ENCODE measurements at places on chromosomes 1 and 21. TPM values are rescaled to one million over a fixed set of nuclear protein-coding genes. Genes with fewer than 3 reads are reported as not detected.

STXBP3 gene
- 36.7 TPM for total RNA-seq

NCF2 gene
- 32.0 TPM for total RNA-seq

WLS gene
- total RNA-seq, result 14.4 TPM

MNDA gene
- total RNA-seq, result not detected

MTARC2 gene
- total RNA-seq, result 13.8 TPM

SPATA45 gene
- total RNA-seq, result not detected

GRCh38 chr1:100034470-100034869 lies 64.7 kb downstream of the SLC35A3 start:
- no peak for DNase-seq

DNA sequence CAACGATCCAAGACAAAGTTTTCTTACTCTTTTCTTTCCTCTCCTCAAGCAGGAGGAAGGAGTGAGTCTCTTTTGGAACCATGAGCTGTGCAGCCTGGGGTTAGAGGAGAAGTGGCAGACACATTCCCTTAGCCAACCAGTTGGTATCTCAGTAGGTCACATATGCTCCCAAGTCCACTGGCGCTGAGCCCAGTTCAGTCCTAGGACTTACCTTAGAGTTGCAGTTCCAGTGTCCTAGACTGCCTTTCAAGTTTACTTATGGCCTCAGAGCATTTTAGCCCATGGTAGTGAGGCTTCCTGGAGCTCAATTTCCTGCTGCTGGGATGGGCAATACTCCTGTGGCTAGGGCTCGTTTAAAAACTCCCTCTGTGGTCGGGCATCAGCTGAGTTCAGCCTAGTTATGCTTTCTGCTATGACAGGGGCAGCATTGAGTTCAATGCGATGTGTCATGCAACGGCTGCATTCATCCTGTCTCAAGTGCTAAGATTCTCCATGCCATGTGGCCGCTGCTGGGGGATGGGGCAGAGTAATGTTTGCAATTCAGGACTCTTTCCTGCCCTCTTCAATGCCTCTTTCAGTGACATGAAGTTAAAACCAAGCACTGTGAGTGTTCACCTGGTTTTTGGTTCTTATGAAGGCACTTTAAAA lies 103.8 kb downstream of the LRRC7 start:
- DNase-seq, result no peak

GRCh38 chr21:25898671-25899070 lies 163.9 kb downstream of the GABPA start:
- DNase-seq, result no peak

DNA sequence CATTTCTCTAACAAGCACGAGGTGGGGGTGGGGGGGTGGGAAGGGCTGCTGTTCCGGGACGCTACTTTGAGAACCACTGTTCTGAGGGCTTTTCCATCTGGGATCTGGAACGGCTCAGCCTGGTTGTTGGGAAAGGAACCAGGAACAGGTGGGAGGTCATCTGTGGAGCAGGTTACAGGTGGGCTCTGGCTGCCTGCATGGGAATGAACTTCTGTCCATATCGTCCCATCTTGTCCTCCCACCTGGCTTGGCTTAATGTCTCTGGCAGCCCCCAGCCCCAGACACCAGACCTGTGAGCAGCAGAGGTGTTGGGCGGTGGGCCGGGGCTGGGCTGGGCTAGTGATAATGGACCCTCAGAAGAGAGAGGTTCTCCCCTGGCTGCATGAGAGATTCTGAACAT lies 69.4 kb upstream of the TARDBP start:
- no peak for DNase-seq

GRCh38 chr1:41537251-41537650 lies 52.8 kb upstream of the EDN2 start:
- no peak for DNase-seq

DNA sequence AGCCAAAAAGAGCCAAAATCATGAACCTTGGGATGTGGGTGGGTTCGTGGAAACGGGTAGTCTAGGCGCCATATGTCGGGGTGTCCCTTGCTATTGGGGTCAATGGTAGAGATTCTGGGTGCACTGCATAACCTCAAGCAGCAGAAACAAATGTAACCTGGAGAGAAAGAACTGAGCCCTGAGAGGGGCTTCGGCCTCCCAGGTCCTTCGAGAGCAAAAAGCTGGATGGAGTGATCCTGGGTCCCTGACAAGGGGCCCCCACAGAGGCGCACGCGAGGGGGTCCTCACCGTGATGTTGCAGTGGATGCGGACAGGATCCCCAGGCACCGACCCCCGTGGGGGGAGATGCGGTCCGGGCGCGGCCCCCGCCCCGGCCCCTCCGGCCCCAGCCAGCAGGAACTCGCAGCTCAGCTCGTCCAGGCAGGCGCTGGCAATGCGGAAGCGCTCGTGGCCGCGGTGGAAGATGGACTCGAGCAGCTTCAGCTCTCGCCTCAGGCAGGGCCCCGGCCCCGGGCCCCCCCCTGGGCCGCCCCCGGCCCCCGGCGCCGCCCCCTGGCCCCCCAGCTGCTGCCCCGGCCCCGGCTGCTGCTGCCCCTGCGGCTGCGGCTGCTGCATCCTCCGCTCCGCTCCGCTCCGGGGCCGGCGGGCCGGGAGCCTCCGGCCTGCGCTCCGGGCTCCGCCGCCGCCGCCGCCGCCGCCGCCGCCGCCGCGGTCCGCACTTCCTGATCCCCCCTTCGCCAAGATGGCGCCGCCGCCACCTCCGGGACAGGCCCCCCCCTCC lies at the start of gene UBE2Q1:
UBE2Q1 (minus strand) TSS at position 724 of the 781 bp plus-strand sequence; CDS start at position 615, 109 bp downstream.
- DNase-seq, result no peak

- DNase-seq, result no peak
Measured at GRCh38 chr21:40766381-40766780, 80.6 kb downstream of the DSCAM start.

GRCh38 chr21:23039846-23040245 lies 2041.6 kb downstream of the NCAM2 start:
- no peak for DNase-seq

- DNase-seq, result peak; percentile 94
Measured at GRCh38 chr21:25501996-25502665, 105.2 kb downstream of the MRPL39 start.

Measured in epithelial cell of proximal tubule (primary cell).